A172 (cell line): ENCODE measurements at places on chromosomes 6 and 20.

DNA sequence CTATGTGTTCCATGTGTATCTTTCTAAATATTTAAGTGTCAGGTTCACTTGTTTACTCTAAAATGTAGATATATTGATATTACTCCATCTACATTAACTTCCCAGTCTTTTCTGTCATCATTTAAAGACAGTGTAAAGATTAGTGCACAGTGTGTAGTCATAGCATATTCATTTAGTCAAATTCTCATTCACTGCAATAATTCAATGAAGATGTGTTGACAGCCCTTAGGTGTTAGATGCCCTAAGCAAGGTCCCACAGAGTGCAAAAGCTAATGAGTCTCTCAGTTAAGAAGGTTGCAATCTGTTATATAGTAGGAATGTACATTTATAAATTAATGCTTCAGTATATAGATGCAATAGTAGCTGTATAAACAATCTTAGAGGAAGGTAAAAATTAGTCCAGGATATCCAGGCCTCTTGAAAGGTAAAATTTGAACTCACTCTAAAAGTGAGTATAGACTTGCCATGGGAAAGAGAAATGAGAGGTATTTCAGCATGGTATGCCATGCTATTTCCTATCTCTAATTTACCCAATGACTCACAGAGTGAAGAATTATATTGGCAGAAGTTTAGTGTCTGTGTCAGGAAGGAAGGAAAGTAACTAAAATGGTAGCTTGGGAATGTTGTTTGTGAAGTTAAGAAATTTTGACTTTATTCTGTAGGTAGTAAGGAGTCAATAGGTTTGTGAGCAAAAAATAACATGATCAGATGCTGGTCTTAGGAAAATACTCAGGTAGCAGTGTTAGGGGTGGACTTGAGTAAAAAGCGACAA lies 969.9 kb upstream of the CITED2 start:
- DNase-seq = peak; percentile 62

DNA sequence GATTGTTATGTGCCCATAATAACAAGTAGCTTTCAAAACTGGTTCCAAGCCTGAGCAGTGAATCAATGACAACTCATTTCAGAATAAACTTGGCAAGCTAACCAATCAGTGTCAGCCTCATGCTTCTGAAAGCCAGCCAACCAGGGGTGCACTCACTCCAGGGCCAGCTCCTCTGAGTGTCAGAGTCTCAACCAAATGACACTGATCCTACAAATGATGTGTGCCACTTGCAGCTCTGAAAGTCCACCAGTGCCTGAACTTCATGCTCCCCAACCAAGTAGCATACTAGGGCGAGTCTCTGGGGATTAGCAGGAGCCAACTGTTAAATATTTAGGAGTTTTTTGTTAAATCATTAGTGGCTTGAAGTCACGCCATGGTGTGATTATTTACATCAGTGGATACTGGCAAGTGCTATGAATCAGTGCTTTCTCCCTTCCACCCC lies 4.5 kb downstream of the IYD start:
- no peak for DNase-seq

DNA sequence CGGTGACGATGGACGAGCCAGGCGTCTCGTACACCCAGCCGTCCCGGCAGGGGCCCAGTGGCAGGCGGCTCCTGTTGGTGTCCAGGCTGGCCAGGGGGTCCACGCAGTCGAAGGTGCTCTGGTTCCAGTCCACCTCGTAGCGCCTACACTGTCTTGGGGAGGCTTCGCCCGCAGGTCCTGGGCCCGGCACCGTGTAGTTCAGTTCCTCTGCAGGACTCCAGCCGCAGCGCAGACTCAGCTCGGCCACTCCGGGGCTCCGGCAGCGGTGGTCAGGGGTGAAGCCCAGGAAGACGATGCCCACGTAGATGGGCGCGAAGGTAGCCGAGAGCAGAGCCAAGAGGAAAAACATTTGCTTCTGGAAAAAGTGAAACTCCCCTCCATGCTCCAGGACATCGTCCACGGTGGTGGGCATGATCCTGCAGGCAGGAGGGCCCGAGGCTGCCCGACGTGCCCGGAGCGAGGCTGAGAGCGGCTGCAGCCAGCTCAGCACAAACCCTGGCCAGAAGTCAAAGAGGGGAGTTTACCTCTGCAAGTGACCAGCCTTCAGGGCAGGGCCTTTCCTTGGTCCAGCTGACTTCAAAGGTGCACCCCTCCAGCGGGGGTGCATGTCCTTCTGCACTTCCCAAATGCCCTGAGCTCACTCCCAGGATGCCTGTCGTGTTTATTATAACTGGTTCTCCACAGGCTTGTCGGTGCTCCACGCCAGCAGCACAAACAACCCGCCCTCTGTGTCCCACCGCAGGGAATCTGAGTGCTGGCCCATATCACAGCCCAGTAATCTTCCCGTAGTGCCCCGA lies at the start of gene SLC22A2:
Gene SLC22A2 (minus strand): TSS at position 476 of the 797 bp plus-strand sequence. CDS start 64 bp downstream, at position 412.
- no peak for DNase-seq

- DNase-seq = no peak
These were observed 44.6 kb downstream of the DPPA5 start for GRCh38 chr6:73309535-73309784.

- no peak for DNase-seq
These were observed 16.2 kb upstream of the C6orf118 start for GRCh38 chr6:165325609-165326008.

DNA sequence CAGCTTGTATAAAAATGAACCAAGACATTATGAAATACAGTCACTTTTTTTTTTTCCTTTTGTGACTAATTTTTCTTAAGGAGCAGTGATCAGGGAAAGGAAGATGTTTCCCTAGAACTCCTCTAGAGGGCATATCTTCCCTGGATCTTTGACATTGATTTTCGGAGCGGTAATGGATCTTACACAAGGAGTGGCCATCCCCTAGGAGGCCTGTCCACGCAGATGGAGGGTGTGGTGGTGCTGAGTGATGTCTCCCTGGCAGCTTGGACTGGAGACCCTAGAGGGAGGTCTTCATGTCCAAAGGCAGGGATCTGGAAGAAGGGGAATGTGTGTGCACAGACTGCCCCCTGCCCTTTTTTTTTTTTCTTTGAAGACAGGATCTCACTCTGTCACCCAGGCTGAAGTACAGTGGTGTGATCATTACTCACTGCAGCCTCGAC lies 7.0 kb upstream of the KIFC1 start:
- DNase-seq = peak; percentile 52

GRCh38 chr6:16414205-16414604 lies 175.8 kb downstream of the GMPR start:
- DNase-seq = no peak

GRCh38 chr20:17044891-17045290 lies 181.9 kb upstream of the PCSK2 start:
- DNase-seq = no peak

- DNase-seq = no peak
These were observed 43.3 kb downstream of the MGME1 start for GRCh38 chr20:18011951-18012645.

GRCh38 chr6:127120023-127120786 lies 1.7 kb downstream of the RSPO3 start:
- DNase-seq = no peak

GRCh38 chr6:89197141-89197540 lies 20.0 kb downstream of the GABRR1 start:
- DNase-seq = no peak

GRCh38 chr6:168427184-168427583 lies 13.8 kb upstream of the SMOC2 start:
- DNase-seq = no peak

GRCh38 chr6:145309842-145310535 lies 425.3 kb downstream of the EPM2A start:
- peak; percentile 31 for DNase-seq

DNA sequence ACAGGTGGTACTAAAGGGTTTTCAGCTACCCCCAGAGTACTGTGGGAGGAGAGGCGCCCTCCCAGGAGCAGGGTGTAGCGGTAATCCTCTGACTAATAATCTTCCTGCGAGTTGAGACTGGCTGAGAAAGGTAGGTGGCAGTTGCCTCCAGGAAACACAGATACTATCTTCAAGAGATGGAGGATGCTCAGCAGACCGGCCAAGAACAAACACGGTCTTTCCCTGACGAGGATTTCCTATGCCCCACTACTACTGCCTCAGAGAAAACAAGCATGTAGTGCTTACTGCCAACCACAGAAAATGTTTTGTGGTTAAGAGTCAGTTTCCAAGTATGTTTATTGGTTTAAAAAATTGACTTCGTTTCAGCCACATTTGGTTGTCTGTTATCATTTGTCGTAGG lies 26.8 kb downstream of the C6orf89 start:
- DNase-seq = peak; percentile 87

DNA sequence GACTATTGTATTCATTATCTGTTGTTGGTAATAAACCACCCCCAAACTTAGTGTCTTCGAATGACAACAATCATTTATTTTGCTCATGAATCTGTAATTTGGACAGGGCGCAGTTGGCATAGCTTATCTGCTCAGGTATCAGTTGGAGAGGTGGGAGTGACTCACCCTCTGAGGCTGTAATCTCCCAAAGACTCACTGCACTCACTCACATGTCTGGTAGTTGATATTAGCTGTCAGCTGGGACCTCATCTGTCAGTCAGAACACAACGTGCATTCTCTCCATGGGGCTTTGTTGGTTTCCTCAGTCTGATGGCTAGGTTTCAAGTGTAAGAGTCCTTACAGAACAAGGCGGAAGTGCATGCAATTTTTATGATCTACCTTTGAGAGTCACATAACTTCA lies 219.0 kb upstream of the PRND start:
- peak; percentile 29 for DNase-seq

DNA sequence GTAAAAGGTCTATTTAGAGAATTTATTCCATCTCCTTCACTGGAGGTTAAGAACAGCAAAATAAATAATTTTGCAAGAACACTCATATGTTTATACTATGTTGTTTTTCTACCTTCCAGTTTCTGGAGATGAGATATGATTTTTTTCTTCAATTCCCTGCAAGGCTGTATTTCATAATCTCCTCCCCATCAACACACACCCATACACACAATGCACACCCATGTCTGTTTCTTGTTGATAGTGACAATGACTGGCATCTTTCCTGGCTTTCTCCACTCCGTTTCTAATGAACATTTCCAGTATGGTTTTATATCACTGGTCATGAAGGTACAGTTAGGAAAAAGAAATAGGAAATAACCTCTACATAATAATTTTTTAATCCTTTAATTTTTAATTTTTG lies 202.1 kb downstream of the ARHGAP18 start:
- DNase-seq = no peak

DNA sequence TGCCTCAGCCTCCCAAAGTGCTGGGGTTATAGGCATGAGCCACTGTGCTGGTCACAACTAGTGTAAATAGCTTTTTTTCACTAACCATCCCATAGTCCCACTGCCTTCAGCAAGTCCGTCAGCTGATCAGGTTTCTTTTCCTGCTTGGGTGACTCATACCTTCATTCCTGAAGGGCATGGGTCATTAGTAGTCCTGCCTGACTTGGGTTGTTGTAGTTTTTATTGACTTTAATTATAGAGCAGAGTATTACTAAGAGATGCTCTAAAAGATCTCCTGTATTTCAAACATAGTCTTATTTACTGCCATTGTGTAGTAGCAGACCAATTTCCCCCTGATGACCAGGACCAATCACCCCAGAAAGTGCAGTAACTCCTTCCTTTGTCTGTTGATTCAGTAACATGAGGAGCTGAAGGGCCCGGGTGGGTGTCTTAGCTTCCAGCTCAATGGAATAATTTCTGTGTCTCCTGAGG lies 25.8 kb downstream of the HLA-C start:
- peak; percentile 88 for DNase-seq
